ENCODE measurements at places on chromosomes 6 and 20. TPM values are rescaled to one million over a fixed set of nuclear protein-coding genes. Genes with fewer than 3 reads are reported as not detected.

- peaks cover 6% of the 10 kb centered on the region for H3K36me3 ChIP-seq
- peak overlapping the region; percentile 83 for H3K4me3 ChIP-seq
- no peaks in the 10 kb centered on the region for H3K27me3 ChIP-seq
- H3K4me1 ChIP-seq, result peaks cover 9% of the 10 kb centered on the region
- no peak for DNase-seq
- H3K27ac ChIP-seq, result no peak overlapping the region
These were observed 8.7 kb downstream of the SLC17A5 start for GRCh38 chr6:73644941-73645591.

GRCh38 chr6:143111443-143111842 lies 50.8 kb downstream of the AIG1 start:
- no peaks in the 10 kb centered on the region for H3K27me3 ChIP-seq
- no peak overlapping the region for H3K27ac ChIP-seq
- H3K36me3 ChIP-seq, result peaks cover 2% of the 10 kb centered on the region

- no peak overlapping the region for H3K4me3 ChIP-seq
- no peaks in the 10 kb centered on the region for H3K36me3 ChIP-seq
- peaks cover 31% of the 10 kb centered on the region for H3K4me1 ChIP-seq
- DNase-seq, result no peak
- no peak overlapping the region for H3K27ac ChIP-seq
- no peaks in the 10 kb centered on the region for H3K27me3 ChIP-seq
These were observed 104.3 kb downstream of the ADGRG6 start for GRCh38 chr6:142406131-142406530.

GRCh38 chr20:8621001-8621400 lies 447.9 kb upstream of the PLCB4 start:
- DNase-seq, result no peak
- no peaks in the 10 kb centered on the region for H3K36me3 ChIP-seq
- H3K27me3 ChIP-seq, result no peaks in the 10 kb centered on the region
- H3K27ac ChIP-seq, result no peak overlapping the region

The BTN1A1 gene
- 0.10 TPM for total RNA-seq

The MYT1 gene
- total RNA-seq, result 0.05 TPM
